ENCODE measurements at places on chromosomes 1 and 21. TPM values are rescaled to one million over a fixed set of nuclear protein-coding genes. Genes with fewer than 3 reads are reported as not detected.

The TMEM79 gene
- 0.54 TPM for total RNA-seq

GRCh38 chr1:3221112-3222041, 152.4 kb downstream of the PRDM16 start:
- H3K4me3 ChIP-seq, result no peak overlapping the region
- no peak for DNase-seq
- H3K27me3 ChIP-seq, result no peaks in the 10 kb centered on the region
- no peaks in the 10 kb centered on the region for H3K36me3 ChIP-seq
- H3K27ac ChIP-seq, result no peak overlapping the region
- H3K4me1 ChIP-seq, result no peaks in the 10 kb centered on the region

The TTC39A gene
- total RNA-seq, result 0.72 TPM

- no peaks in the 10 kb centered on the region for H3K27me3 ChIP-seq
- peak overlapping the region; percentile 86 for H3K4me3 ChIP-seq
- peaks cover 18% of the 10 kb centered on the region for H3K36me3 ChIP-seq
- H3K27ac ChIP-seq, result no peak overlapping the region
- no peak for DNase-seq
- peaks cover 15% of the 10 kb centered on the region for H3K4me1 ChIP-seq
Measured at GRCh38 chr1:200410566-200410878, 686 bp upstream of the ZNF281 start.

- H3K27ac ChIP-seq, result no peak overlapping the region
- no peak overlapping the region for H3K4me3 ChIP-seq
- no peaks in the 10 kb centered on the region for H3K27me3 ChIP-seq
- peaks cover 12% of the 10 kb centered on the region for H3K36me3 ChIP-seq
Measured at GRCh38 chr1:212351588-212352362, 62.9 kb downstream of the PACC1 start.

- no peak overlapping the region for H3K4me3 ChIP-seq
- no peaks in the 10 kb centered on the region for H3K36me3 ChIP-seq
- no peak overlapping the region for H3K27ac ChIP-seq
- no peaks in the 10 kb centered on the region for H3K27me3 ChIP-seq
- no peak for DNase-seq
Measured at GRCh38 chr1:218526198-218526580, 181.1 kb downstream of the TGFB2 start.

DNA sequence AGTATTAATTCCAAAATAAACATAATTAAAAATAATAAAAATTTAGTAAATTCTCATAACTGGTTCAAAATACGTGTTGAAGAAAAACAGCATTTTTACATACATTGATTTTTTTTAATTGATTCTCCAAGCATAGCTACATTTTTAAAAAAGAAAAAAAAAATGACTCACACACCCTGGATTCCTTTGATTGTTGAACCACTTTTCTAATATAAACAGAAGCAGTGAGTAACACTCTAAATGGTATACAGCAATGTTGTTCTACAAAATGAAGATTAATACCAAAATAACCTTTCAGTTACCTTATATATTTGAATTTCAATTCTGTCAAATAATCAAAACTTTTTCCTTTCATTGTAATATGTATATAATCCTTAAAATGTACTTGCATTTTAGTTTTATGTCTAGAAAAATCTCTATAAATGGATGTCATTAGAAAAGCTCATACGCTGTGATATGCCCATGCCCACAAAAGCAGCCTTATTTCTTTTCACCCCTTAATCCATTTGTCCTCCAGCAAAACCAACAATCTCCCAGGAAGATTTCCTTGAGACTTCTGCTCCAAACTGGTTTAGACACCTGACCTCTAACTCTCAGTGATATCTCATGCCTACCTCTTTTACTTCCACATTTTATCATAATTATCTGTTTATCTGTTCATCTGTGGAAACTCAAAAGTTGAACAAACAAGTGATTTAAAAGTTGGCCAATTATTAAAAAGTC, 246.4 kb upstream of the NR5A2 start:
- no peaks in the 10 kb centered on the region for H3K4me1 ChIP-seq
- DNase-seq, result peak; percentile 70

- no peak for DNase-seq
- H3K4me3 ChIP-seq, result no peak overlapping the region
- peaks cover 8% of the 10 kb centered on the region for H3K27me3 ChIP-seq
- no peaks in the 10 kb centered on the region for H3K4me1 ChIP-seq
- no peak overlapping the region for H3K27ac ChIP-seq
Measured at GRCh38 chr1:211129776-211130175, 4.2 kb downstream of the KCNH1 start.

GRCh38 chr1:224879162-224879803, 50.2 kb upstream of the DNAH14 start:
- H3K36me3 ChIP-seq, result no peaks in the 10 kb centered on the region
- peak; percentile 28 for DNase-seq
- H3K27ac ChIP-seq, result no peak overlapping the region
- no peaks in the 10 kb centered on the region for H3K4me1 ChIP-seq
- no peak overlapping the region for H3K4me3 ChIP-seq

DNA sequence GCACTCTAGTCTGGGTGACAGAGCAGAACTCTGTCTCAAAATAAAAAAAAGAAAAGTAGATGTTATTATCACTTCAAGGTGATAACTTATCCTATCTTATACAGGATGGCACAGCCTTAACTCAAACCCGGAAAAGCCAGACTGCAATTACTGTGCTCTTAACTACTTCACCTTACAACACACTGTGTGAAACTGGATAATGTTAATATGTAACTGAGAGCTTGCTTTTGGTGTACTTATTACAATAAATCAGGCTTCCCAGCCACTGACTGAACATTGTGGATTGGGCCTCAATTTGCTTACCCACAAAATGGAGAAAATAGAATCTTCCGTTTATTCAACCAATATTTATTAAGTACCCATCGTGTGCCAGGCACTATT, 1.4 kb downstream of the ORC1 start:
- no peak overlapping the region for H3K4me3 ChIP-seq
- no peaks in the 10 kb centered on the region for H3K27me3 ChIP-seq
- H3K4me1 ChIP-seq, result no peaks in the 10 kb centered on the region
- H3K36me3 ChIP-seq, result no peaks in the 10 kb centered on the region
- no peak overlapping the region for H3K27ac ChIP-seq
- no peak for DNase-seq

- no peak overlapping the region for H3K27ac ChIP-seq
- H3K4me1 ChIP-seq, result no peaks in the 10 kb centered on the region
- H3K27me3 ChIP-seq, result no peaks in the 10 kb centered on the region
- H3K36me3 ChIP-seq, result no peaks in the 10 kb centered on the region
Measured at GRCh38 chr21:14241297-14241696, 25.3 kb downstream of the RBM11 start.

DNA sequence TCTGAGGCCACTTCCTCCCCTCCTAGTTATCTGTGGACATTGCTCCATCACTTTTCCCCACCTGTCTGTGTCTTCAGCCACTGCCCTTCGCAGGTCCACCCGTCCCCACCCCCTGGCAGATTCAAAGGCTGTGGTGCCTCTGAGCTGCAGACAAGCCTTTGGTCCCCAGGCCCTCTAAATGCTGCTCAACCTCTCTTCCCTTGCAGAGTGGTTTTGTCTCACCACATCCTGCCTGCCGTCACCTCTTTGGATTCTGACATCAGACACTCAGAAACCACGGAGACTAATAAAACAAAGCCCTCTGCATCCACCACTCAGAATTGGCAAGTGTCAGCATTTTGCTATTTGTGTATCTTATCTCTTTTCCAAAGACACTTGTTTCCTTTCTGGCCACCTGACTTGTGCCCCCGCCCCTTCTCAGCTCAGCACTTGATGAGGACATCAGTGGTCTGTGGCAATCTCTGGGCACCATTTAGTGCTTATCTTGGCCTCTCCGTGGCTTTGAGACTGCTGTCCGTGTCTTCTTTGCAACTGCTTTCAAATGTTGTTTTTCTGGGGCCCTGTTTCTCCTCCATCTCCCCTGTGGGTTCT, 7.7 kb downstream of the CNIH3 start:
- peak; percentile 97 for DNase-seq
- no peaks in the 10 kb centered on the region for H3K36me3 ChIP-seq
- H3K4me3 ChIP-seq, result no peak overlapping the region
- peaks cover 2% of the 10 kb centered on the region for H3K27me3 ChIP-seq
- peaks cover 20% of the 10 kb centered on the region for H3K4me1 ChIP-seq
- peak overlapping the region; percentile 14 for H3K27ac ChIP-seq

- peaks cover 27% of the 10 kb centered on the region for H3K27me3 ChIP-seq
- no peaks in the 10 kb centered on the region for H3K4me1 ChIP-seq
- no peak overlapping the region for H3K27ac ChIP-seq
- no peak overlapping the region for H3K4me3 ChIP-seq
Measured at GRCh38 chr1:114040273-114041015, 61.2 kb downstream of the OLFML3 start.

DNA sequence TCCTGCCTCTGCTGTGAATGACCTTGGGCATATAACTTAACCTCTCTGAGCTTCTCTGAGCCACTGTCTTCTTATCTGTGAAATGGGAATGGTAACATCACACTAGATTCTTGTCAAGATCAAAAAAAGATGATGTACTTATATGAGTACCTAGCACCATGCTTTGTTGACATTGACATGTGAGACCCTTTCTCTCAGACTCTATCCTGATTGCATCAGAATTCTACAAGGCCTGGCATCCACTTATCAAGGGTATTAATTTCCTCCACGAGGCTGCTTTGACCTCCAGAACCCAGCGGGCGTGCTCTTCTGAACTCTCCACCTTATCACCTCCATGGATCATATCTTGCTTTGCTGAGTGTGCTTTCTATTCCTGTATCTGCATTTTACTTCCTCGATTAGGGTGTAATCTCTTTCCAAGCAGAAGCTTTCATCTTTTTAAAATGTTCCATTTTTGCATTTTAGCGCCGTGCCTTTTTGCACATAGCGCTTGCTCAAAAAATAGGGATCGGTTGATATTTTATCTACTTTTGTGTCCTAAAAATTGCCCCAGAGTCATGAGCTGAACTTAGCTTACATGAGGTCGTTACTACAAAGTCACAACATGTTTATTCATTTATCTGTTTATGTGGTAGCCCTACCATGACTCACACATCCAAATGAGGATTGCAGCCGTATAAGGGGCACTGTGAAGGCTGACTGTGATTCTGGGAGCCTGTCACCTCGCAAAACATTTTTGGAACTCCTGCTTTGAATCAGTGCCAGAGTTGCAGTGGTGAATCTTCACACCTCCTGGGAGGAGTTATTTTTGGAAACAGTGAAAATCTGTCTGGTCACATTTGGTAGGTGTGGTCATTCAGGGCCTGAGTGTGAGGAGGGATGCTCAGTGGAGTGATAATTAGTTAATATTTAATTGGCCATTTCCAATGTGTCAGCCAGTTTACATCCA, 63.2 kb downstream of the IER5 start:
- H3K36me3 ChIP-seq, result no peaks in the 10 kb centered on the region
- H3K4me1 ChIP-seq, result peaks cover 6% of the 10 kb centered on the region
- H3K27ac ChIP-seq, result no peak overlapping the region
- H3K27me3 ChIP-seq, result no peaks in the 10 kb centered on the region

DNA sequence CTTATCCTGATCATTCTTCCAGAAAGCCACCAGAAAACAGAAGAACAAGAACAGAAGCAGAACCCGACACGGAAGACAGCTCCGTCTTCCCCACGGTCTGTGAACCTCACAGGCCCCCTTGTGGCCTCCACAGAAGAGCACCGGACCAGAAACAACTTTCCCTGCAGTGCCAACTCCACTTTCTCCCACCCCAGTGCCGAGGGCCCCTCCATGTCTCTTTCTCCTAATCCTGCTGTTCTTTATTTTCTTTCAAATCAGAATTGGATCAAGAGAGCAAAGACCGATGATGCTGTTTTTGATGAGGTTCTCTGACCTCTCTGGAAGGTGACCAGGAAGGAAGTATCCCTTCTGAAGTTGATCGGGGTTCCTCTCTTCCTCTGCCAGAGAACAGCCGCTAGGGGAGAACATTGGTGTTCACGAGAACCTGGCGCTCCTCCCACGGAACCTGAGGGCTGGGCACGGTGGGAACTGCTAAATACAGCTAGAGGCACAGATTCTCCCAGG, 58.9 kb upstream of the CTTNBP2NL start:
- no peaks in the 10 kb centered on the region for H3K36me3 ChIP-seq
- peaks cover 32% of the 10 kb centered on the region for H3K27me3 ChIP-seq
- H3K27ac ChIP-seq, result no peak overlapping the region
- H3K4me1 ChIP-seq, result no peaks in the 10 kb centered on the region

The OR6K3 gene
- total RNA-seq, result not detected

- no peak for DNase-seq
- H3K36me3 ChIP-seq, result no peaks in the 10 kb centered on the region
- no peak overlapping the region for H3K4me3 ChIP-seq
- no peak overlapping the region for H3K27ac ChIP-seq
Measured at GRCh38 chr1:13682444-13682843, 17.5 kb upstream of the PRDM2 start.

- H3K4me3 ChIP-seq, result no peak overlapping the region
- no peaks in the 10 kb centered on the region for H3K4me1 ChIP-seq
- H3K36me3 ChIP-seq, result no peaks in the 10 kb centered on the region
- H3K27me3 ChIP-seq, result no peaks in the 10 kb centered on the region
- no peak overlapping the region for H3K27ac ChIP-seq
Measured at GRCh38 chr1:78688697-78689096, 39.1 kb downstream of the IFI44 start.

- no peak overlapping the region for H3K4me3 ChIP-seq
- peak; percentile 46 for DNase-seq
- H3K4me1 ChIP-seq, result no peaks in the 10 kb centered on the region
- H3K27me3 ChIP-seq, result no peaks in the 10 kb centered on the region
Measured at GRCh38 chr1:235206533-235207208, 45.6 kb upstream of the RBM34 start.

DNA sequence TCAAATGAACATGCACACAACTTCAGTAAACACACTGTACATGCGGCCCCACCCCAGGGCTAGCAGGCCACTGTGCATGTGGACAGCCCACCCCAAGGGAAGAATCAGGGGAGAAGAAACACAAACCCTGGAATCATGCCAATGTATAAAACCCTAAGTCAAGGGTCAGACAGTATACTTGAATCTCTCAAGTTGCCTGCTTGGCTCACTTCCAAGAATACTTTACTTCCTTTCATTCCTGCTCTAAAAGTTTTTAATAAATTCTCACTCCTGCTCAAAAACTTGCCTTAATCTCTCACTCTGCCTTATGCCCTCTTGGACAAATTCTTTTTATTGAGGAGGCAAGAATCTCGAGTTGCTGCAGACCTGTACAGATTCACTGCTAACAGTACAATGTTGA, 231.2 kb upstream of the CACYBP start:
- H3K4me1 ChIP-seq, result no peaks in the 10 kb centered on the region
- H3K36me3 ChIP-seq, result no peaks in the 10 kb centered on the region
- H3K4me3 ChIP-seq, result no peak overlapping the region
- H3K27ac ChIP-seq, result no peak overlapping the region

The KCND3 gene
- under 0.01 TPM for total RNA-seq

- no peaks in the 10 kb centered on the region for H3K36me3 ChIP-seq
- peaks cover 13% of the 10 kb centered on the region for H3K4me1 ChIP-seq
- H3K4me3 ChIP-seq, result no peak overlapping the region
Measured at GRCh38 chr1:165851034-165851658, 23.7 kb downstream of the UCK2 start.
